ENCODE measurements at places on chromosomes 1 and 21. TPM values are rescaled to one million over a fixed set of nuclear protein-coding genes. Genes with fewer than 3 reads are reported as not detected.

GRCh38 chr1:6245086-6245868 lies 1.3 kb downstream of the HES3 start:
- peak; percentile 87 for DNase-seq
- no peak overlapping the region for H3K27ac ChIP-seq
- H3K36me3 ChIP-seq = no peaks in the 10 kb centered on the region
- peaks cover 4% of the 10 kb centered on the region for H3K4me1 ChIP-seq

DNA sequence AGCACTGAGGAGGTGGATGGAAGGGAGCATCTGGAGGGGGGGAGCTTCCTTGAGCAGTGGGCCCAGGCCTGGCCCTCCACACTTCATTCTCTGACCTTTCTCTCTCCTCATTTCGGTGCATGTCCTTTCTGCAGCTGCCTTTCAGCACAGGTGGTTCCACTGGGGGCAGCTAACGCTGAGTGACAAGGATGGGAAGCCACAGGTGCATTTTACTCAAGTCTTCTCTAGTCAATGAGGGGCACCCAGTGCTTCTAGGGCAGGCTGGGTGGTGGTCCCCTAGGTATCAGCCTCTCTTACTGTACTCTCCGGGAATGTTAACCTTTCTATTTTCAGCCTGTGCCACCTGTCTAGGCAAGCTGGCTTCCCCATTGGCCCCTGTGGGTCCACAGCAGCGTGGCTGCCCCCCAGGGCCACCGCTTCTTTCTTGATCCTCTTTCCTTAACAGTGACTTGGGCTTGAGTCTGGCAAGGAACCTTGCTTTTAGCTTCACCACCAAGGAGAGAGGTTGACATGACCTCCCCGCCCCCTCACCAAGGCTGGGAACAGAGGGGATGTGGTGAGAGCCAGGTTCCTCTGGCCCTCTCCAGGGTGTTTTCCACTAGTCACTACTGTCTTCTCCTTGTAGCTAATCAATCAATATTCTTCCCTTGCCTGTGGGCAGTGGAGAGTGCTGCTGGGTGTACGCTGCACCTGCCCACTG lies 43.2 kb downstream of the YARS1 start:
- peak overlapping the region; percentile 44 for H3K27ac ChIP-seq
- H3K27me3 ChIP-seq = no peaks in the 10 kb centered on the region
- DNase-seq = peak; percentile 70
- peaks cover 41% of the 10 kb centered on the region for H3K4me1 ChIP-seq

- no peak overlapping the region for H3K4me3 ChIP-seq
- peaks cover 3% of the 10 kb centered on the region for H3K4me1 ChIP-seq
- H3K36me3 ChIP-seq = no peaks in the 10 kb centered on the region
- no peaks in the 10 kb centered on the region for H3K27me3 ChIP-seq
- no peak for DNase-seq
- H3K27ac ChIP-seq = no peak overlapping the region
Observed at GRCh38 chr1:172121081-172121717, 279.9 kb downstream of the DNM3 start.

DNA sequence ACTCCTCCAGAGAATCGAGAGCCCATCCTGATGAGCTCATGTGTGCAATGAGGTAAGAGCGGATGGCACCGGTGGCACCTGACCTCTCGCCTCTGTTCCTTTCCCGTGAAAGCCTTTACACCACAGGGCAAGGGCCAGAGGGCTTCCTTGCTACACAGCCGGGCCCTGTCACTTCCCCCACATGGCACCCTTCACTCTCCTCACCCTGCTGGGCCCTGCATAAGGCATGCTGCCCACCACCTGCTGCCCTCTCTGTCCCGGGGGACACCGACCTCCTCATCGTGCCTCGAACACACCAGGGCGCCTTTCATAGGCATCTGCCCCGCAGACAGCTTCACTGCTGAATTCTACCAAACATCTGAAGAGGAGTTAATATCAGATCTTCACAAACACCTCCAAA lies 45.1 kb upstream of the C1orf174 start:
- peak overlapping the region; percentile 84 for H3K27ac ChIP-seq
- no peaks in the 10 kb centered on the region for H3K27me3 ChIP-seq
- H3K4me1 ChIP-seq = peaks cover 51% of the 10 kb centered on the region
- H3K4me3 ChIP-seq = no peak overlapping the region
- H3K36me3 ChIP-seq = no peaks in the 10 kb centered on the region
- no peak for DNase-seq

The C1orf198 gene
- 50.6 TPM for total RNA-seq

The DAB1 gene
- total RNA-seq = 0.05 TPM

The MRPL24 gene
- total RNA-seq = 53.4 TPM
